GM13977 (cell line): ENCODE measurements at places on chromosomes 4 and X.

- DNase-seq: no peak
Observed at GRCh38 chr4:176834531-176834930, 41.8 kb upstream of the VEGFC start.

- DNase-seq: peak; percentile 55
Observed at GRCh38 chr4:75895744-75896314, 6.4 kb downstream of the PPEF2 start.

DNA sequence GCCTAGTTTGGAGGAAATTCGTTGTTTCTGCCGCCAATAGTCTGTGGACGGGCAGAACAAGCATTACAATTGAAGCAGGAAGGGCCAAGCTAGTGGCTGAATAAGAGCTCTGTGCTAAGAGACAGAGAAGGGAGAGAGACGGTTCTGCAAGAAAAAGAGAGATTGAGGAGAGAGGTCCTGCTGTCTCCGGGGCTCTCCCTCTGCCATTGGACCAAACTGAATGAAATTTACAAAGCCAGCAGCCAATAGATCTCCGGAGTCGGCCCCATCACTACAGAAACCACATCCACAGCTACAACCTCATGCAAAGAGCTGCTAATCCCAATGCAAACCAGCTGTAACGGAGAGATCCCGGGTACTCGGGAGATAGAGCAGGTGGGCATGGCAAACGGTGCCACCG lies at the start of gene NLGN4X:
Gene NLGN4X (minus strand): TSS at position 148 of the 400 bp plus-strand sequence. CDS start 77,401 bp downstream, outside the sequence.
- DNase-seq: no peak

DNA sequence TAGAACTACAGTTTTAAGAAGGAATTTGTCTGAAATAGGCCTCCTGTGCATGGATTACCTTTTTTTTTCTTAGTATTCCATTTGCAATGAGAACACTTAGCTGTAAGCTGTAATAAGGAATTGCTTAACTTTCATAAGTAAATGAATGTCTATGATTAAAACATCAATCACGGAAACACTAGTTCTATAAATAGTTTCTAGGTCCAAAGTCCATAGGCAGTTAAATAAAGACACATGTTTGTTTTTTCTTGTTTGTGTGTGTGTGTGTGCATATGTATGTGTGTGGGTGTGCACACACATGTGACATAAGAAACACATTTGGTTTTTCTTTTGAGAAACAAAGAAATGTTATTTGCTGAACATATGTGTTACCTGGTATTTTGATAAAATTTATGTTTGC lies 11.2 kb downstream of the GPRIN3 start:
- DNase-seq: no peak

DNA sequence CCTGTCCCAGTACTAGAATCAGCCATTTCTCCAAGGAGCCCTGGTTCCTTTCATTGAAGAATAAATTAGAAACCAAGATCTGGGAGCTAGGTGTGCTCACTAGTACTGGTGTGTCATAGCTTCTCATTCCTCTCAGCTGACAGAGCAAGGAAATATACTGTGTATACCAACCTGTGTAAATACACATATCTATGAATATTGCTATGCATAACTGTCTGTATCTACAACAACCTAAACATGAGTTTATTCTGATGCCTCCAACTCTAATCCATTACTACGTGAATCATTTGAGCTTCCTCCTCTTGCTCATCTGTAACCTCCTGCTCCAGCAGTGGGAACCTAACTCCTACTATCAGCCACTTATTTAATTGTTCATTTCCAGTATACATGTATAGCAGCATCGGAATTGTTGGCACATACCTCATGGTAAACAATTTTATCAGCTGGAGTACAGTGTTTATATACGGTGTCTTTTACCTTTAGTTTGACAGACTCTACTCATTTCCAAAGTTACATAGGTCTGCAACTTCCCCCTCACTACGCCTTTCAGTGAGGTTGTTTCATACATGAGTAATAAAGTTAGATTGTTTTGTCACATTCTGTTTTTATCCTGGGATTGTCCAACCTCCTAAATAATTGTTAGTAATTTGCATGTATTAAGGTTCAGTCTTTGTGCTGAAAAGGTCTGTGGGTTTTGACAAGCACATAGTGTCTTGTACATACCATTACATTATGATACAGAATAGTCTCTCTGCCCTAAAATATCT lies 7.1 kb upstream of the SCRG1 start:
- DNase-seq: peak; percentile 31

- no peak for DNase-seq
Observed at GRCh38 chr4:15833801-15834200, 55.7 kb downstream of the CD38 start.

GRCh38 chr4:58063404-58064160 lies 953.4 kb upstream of the IGFBP7 start:
- DNase-seq: no peak

- DNase-seq: peak; percentile 73
Observed at GRCh38 chr4:176789955-176790354, 2.8 kb downstream of the VEGFC start.

DNA sequence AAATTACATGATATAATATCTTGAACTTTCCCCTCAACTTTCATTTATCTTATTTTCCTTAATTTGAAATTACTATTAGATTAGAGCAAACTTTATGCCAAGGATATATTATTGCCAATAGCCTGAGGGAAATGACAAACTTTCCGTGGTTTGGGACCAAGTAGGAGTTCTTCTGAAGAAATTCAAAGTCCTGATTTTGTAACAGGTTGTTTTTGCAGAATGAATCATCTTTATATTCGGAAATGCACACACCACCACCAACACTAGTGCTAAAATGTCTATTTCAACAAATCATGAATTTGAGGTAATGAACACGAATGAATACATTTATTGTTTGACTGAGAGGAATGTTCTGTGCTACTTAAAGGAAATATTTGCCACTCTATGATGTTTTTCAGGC lies 226.7 kb downstream of the GRIA2 start:
- no peak for DNase-seq

GRCh38 chrX:57565198-57565597 lies 26.6 kb upstream of the ZXDB start:
- DNase-seq: no peak

GRCh38 chrX:13647709-13648212 lies 5.2 kb upstream of the TCEANC start:
- no peak for DNase-seq

DNA sequence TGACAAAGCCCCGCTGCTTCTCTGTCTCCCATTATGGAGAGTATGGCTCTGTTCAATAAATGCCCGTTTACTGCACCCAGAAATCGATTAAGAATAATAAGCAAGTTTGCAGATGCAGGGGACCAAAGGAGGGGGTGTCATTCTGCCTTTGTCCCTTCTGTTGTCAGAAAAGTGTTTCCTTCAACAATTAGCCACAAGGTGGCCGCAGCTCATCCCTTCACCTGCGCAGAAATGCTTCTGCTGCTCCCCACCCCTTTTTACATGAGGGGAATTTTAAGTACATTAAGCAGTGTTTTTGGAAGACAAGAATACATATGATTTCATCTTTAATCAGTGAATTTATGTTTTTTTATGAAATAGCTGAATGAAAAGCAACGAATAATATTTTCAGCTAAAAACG lies 175.6 kb upstream of the ARX start:
- no peak for DNase-seq

- no peak for DNase-seq
Observed at GRCh38 chr4:88728146-88728545, 30.5 kb upstream of the NAP1L5 start.

GRCh38 chrX:139596068-139596467 lies 65.5 kb downstream of the F9 start:
- DNase-seq: no peak

DNA sequence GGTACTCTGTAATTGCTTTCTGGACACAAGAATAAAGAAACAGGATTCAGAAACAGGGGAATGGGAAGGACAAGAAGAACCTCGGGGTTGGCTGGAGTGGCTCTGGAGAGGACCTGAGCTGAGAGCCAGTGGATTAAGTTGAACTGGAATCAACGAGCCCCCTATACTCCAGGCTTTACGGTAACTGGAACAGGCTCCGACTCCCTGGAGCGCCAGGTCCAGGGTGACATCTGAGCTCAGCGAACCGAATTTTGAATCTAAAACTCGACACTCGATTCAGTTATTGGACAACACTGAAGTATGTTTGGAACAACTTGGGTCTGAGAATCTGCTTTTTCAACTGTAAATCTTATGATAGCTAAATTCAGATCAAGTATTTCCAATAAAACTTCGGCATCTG lies 23.9 kb downstream of the HMX1 start:
- DNase-seq: no peak

DNA sequence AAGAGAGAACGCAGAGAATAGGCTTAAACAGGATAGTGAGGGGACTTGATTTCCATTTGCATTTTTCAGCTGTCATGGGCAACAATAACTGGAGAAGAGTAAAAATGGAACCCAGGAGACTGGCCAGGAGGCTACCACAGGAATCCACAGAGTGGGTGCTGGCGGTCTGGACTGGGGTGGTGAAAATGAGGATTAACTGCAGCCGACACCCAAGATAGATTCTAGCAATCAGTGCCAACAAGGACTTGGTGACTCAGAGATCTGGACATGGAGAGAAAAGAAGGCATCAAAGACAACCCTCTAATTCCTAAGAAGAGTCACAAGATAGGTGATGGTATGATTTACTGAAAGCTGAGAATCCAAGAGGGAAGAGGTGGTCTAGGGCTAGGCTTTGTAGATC lies 102.8 kb downstream of the ATP8A1 start:
- no peak for DNase-seq

DNA sequence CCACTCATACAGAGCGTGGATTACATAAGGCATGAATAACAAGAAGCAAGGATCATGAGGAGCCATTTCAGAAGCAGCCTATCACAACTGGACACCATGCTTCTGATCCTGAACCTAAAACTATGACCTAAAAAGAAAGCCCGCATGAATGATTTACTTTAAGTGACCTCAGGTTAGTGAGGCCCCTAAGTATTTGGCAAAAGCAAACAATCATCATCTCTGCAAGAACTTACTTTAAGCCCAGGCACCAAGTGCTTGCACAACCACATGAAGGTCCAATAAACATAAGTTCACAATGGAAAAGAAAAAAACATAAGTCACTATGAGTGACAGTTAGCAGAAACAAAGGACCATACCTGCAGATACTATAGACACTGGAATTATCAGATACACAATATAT lies 7.9 kb upstream of the MBTPS2 start:
- DNase-seq: no peak

DNA sequence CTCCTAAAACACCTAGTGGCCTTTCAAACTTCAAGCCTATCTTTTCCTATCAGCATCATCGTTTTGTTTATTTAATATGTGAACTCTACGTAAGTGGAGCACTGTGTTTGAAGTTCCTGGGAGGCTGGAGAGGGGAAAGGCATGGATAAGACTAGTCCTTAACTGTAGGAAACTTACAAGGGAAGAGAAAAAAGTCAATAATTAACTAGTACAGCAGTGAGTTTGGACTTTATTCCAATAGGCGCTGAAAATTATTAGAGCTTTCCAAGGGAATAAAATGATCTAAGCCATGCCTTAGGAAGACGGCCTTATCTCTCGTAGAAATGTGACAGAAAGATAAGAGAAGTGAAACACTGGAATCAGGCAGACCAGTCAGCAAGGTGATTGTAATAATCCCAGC lies 55.3 kb downstream of the AMOT start:
- DNase-seq: no peak

DNA sequence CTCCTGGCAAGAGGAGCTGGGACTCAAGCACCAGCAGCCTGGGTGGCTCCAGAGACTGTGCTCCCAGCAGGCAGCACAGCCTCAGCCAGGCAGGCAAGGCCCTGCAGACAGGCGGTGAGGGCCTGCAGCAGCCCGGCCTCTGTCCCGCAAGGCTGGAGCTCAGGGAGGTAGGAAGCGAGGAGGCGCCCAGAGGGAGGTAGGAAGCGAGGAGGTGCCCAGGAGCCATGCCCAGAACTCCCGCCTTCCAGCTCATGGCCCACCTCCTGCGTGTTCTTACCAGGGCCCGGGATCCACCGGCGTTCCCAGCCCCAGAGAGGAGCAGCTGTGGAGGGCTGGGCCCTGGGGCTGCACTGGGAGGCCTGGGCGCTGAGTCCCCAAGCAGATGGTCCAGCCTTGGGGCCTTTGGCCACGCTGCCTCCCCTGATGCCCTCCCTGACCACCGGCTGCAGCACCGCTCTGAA lies 133.1 kb downstream of the HMX1 start:
- DNase-seq: no peak

GRCh38 chr4:5552451-5552850 lies 155.9 kb downstream of the EVC2 start:
- DNase-seq: no peak

- no peak for DNase-seq
Observed at GRCh38 chr4:56050625-56051024, 101.9 kb downstream of the CEP135 start.

GRCh38 chrX:119945481-119945880 lies 1.9 kb upstream of the NKAP start:
- no peak for DNase-seq

GRCh38 chr4:178395798-178396197 lies 953.6 kb upstream of the AGA start:
- no peak for DNase-seq

DNA sequence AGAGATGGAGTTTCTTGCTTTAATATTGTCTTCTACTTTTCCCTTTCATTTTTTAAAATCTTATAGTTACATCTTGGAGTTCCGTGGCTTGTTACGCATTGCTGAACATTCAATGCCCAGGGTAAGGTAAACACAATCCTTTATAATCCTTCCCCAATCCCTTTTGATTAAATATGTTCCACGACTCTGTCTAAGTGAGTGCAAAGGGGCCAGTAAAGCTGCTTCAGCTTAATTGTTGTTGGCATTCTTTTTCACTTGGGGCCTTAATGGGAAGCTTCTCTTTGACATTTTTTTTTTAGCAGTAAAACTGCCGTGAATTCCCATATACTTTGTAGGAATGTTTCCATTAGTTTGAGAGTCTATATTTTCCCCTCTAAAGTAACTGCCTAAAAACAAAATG lies 1028.1 kb downstream of the C4orf33 start:
- DNase-seq: no peak

DNA sequence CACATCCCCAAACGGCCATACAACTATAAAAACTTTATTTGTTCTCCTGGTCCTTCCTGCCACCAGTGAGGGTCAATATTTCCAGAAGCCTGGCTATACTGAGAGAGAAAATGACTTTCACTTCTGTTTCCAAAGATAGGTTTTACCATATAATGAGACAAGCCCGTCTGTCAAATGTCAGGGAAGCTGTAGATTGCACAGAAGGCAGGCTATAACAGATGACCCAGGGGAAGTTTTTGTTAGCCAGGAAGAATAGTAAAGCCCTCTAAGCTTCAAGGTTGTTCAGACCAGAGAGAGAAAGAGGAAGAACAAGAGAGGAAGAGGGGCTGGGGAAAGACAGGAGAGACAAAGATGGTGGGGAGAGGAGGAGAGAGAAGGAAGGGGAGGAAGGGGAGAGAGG lies 217.5 kb downstream of the GBA3 start:
- DNase-seq: no peak

DNA sequence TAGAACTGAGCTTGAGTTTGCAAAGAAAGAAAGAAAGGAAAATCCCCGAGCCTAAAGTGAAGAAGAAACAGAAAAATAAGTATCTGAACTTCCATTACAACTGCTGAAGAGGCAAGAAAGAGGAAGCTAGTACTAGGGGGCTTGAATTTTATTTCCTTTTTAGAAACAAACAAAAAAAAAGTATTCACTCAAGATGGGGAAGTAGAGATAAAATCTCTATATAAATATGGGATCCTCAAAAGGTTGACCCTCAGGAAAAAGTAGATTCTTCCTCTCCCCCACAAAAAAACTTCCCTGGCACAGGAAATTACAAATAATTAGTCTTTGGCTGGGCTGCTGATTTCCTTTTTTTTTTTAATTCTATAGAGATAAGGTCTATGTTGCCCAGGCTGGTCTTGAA lies 16.0 kb downstream of the LRBA start:
- DNase-seq: no peak
